Naive B cell (primary cell): ENCODE measurements at places on chromosomes 7 and 10. TPM values are rescaled to one million over a fixed set of nuclear protein-coding genes. Genes with fewer than 3 reads are reported as not detected.

GRIFIN gene
- polyA plus RNA-seq: not detected

DNA sequence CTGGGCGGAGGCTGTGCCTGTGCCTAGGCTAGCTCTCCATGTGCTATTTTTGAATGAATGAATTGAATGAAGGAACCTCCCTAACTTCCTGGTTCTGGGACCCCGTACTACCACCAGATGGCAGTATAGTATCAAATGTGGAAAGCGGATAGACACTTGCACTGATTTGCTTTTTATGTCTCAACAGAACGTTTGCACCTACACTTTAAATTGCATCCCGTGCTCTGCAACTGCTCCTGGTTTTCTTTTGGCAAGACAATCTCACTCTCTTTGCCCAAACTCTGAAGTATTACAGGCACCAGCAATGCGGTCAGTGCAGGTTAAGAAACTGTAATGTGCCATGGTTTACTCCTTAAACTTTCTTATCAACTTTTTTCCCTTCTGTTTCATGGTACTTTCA is 6.5 kb downstream of the FZD8 start:
- peaks cover 8% of the 10 kb centered on the region for H3K4me1 ChIP-seq
- H3K27me3 ChIP-seq: peaks cover 44% of the 10 kb centered on the region
- no peaks in the 10 kb centered on the region for H3K36me3 ChIP-seq
- H3K4me3 ChIP-seq: peak overlapping the region; percentile 8

- H3K4me1 ChIP-seq: peaks cover 10% of the 10 kb centered on the region
- H3K27me3 ChIP-seq: peaks cover 55% of the 10 kb centered on the region
- DNase-seq: no peak
- H3K27ac ChIP-seq: no peak overlapping the region
- no peaks in the 10 kb centered on the region for H3K36me3 ChIP-seq
Measured at GRCh38 chr10:117003336-117003735, 1.7 kb downstream of the SHTN1 start.

GRCh38 chr10:122020226-122020625 is 31.3 kb downstream of the TACC2 start:
- H3K27ac ChIP-seq: no peak overlapping the region
- H3K36me3 ChIP-seq: no peaks in the 10 kb centered on the region
- H3K4me1 ChIP-seq: no peaks in the 10 kb centered on the region
- peaks cover 8% of the 10 kb centered on the region for H3K27me3 ChIP-seq

DNA sequence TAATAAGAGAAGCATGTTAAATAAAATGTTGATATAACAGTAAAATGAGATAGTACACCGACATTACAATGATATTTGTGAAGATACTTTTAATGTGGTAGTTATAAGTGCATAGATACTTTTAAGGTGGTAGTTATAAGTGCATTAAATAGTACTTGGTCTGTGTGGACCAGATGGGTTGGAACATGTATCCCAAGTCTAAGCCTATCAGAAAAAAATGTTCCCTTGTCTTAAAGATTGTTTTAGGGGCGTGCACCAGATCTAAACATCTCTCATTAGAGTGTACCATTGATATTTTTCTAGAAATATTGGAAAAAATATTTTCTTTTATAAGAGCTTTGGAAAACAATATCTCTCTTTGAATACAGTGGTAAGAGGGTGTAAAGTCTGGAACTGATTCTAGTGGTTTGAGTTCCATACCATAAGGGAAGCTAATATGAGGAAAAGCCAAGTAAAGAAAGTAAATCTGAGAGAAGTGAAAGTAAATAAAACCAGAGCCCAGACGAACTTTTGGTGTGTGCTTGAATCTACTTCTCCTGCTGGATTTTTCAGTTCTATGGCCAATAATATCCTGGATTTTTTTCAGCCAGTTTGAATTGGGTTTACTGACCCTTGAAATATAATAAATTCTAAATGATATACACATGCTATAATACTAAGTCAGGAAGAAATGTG is 175.3 kb downstream of the MBL2 start:
- no peaks in the 10 kb centered on the region for H3K4me1 ChIP-seq
- no peak for DNase-seq
- H3K27me3 ChIP-seq: no peaks in the 10 kb centered on the region
- no peak overlapping the region for H3K27ac ChIP-seq
- H3K36me3 ChIP-seq: no peaks in the 10 kb centered on the region
- no peak overlapping the region for H3K4me3 ChIP-seq

DNA sequence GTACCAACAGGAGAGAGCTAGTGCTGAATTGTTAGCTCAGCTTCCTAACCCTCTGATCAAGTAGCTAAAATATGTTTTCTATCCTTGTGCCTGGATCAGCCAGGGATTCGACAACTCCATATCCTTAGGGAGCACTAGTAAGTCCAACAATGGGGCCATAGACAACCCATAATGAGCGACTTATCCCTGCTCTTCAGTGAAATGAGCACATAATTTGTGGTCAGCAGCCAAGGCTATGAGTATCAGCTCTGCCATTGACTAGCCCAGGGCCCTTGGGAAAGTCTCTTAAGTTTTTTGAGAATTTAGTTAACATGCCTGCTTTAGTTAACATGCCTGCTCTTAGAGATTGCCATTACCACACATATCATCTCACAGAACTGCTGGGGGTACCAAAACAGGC is 39.3 kb downstream of the COL1A2 start:
- no peak overlapping the region for H3K27ac ChIP-seq
- H3K27me3 ChIP-seq: peaks cover 9% of the 10 kb centered on the region
- no peaks in the 10 kb centered on the region for H3K36me3 ChIP-seq
- H3K4me3 ChIP-seq: no peak overlapping the region
- no peaks in the 10 kb centered on the region for H3K4me1 ChIP-seq

SKIDA1 gene
- not detected for polyA plus RNA-seq

ACBD7 gene
- not detected for polyA plus RNA-seq

- peaks cover 70% of the 10 kb centered on the region for H3K27me3 ChIP-seq
- peak overlapping the region; percentile 79 for H3K4me3 ChIP-seq
- H3K27ac ChIP-seq: peak overlapping the region; percentile 82
- H3K36me3 ChIP-seq: peaks cover 13% of the 10 kb centered on the region
Measured at GRCh38 chr7:27148756-27149641, 1.4 kb upstream of the HOXA6 start.

GRCh38 chr7:158316466-158317031 is 271.1 kb downstream of the PTPRN2 start:
- H3K27me3 ChIP-seq: peaks cover 7% of the 10 kb centered on the region
- no peak for DNase-seq
- no peaks in the 10 kb centered on the region for H3K4me1 ChIP-seq
- no peak overlapping the region for H3K4me3 ChIP-seq
- H3K36me3 ChIP-seq: no peaks in the 10 kb centered on the region

DNA sequence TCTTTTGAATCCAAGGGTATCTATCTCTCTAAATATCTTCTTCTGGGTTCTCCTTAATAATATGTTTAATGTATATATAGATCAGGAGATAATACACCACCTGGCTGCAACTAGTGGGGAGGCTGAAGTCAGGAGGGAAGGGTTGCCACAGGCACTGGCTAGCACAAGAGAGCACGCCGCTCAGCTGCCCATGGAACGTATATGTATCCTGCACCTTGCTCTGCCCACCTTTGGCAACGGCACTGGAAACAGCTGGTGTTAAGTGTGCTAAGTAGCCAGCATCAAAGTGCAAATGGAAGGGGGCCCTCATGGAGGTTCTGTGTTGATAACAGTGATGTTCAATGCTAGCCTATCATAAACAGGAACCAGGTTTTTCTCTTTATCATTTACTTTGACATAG is 49.8 kb upstream of the FAM133B start:
- no peak overlapping the region for H3K27ac ChIP-seq
- H3K4me1 ChIP-seq: peaks cover 22% of the 10 kb centered on the region
- DNase-seq: no peak
- no peaks in the 10 kb centered on the region for H3K27me3 ChIP-seq
- no peaks in the 10 kb centered on the region for H3K36me3 ChIP-seq

CYP2C19 gene
- polyA plus RNA-seq: not detected

WIPF3 gene
- polyA plus RNA-seq: not detected

PRTFDC1 gene
- polyA plus RNA-seq: 0.32 TPM

DNA sequence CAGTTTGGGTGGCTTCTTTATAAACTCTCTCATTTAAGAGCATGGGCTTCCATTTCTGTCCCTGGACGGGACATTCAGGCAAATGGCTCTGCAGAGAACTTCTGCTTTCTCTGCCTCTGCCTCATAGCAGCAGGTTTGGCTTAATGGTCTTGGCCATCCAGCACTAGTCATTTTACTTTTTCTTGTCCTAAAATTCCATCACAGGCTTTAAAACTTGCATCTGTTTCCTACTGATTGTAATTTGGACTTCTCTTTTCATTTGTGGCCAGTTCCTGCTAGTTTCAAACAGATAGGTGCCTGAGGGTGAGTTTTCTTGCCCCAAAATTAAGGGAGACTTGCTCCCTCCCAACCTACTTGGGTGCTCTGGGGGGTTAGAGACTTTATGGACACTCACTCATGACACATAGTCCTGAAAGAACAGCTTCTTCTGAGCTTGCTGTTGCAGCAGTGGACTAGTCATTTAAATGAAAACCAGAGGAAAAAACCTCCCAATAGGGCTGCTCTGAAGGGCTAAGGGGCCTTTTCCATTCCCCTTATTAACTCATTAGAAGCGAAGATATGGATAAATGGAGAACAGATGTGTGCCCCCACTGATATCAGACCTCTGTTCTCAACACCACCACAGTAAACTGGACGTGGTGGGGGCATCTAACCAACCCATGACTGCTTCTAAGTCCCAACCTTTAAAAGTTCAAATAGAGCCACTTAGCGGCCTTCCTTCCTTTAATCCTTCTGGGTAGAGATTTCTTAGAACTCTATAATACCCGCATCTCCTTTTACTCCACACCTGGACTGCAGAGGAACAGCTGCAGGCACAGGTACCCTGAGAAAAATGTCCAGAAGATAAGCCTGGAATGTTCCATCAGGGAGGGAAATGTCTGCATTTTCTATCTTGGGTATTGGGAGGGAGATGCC is 38.8 kb downstream of the SVOPL start:
- H3K27me3 ChIP-seq: peaks cover 21% of the 10 kb centered on the region
- H3K36me3 ChIP-seq: no peaks in the 10 kb centered on the region
- no peak for DNase-seq
- H3K27ac ChIP-seq: no peak overlapping the region

ENTPD1 gene
- polyA plus RNA-seq: 39.0 TPM

FAM25A gene
- polyA plus RNA-seq: not detected

ABCB4 gene
- 23.4 TPM for polyA plus RNA-seq

EBF3 gene
- polyA plus RNA-seq: not detected

- H3K27ac ChIP-seq: peak within 1 kb of the TSS; percentile 95
- no peaks in the 10 kb centered on the region for H3K27me3 ChIP-seq
- peaks cover 20% of the 10 kb centered on the region for H3K4me1 ChIP-seq
- H3K4me3 ChIP-seq: peak within 1 kb of the TSS; percentile 93
- H3K36me3 ChIP-seq: peaks cover 4% of the 10 kb centered on the region
- no peak for DNase-seq
Measured at GRCh38 chr7:138460176-138460648, at the start of gene TRIM24. Gene TRIM24 (plus strand): TSS chr7:138460259. CDS start chr7:138460549, 290 bp downstream.

- peaks cover 3% of the 10 kb centered on the region for H3K36me3 ChIP-seq
- no peak for DNase-seq
- H3K4me3 ChIP-seq: no peak overlapping the region
- H3K27ac ChIP-seq: no peak overlapping the region
Measured at GRCh38 chr10:69153227-69153626, 26.8 kb upstream of the SUPV3L1 start.

ACHE gene
- not detected for polyA plus RNA-seq

GRCh38 chr7:40874756-40875155 is 740.0 kb downstream of the SUGCT start:
- no peak for DNase-seq
- peaks cover 4% of the 10 kb centered on the region for H3K27me3 ChIP-seq
- H3K36me3 ChIP-seq: no peaks in the 10 kb centered on the region

GRCh38 chr7:31683445-31684225 is 3.4 kb upstream of the PPP1R17 start:
- no peak overlapping the region for H3K4me3 ChIP-seq
- DNase-seq: no peak
- H3K36me3 ChIP-seq: no peaks in the 10 kb centered on the region
- H3K4me1 ChIP-seq: peaks cover 6% of the 10 kb centered on the region

GHRHR gene
- polyA plus RNA-seq: not detected

WNT2 gene
- polyA plus RNA-seq: not detected

CFAP70 gene
- 0.26 TPM for polyA plus RNA-seq

GRCh38 chr10:77321838-77322237 is 315.8 kb downstream of the KCNMA1 start:
- peaks cover 5% of the 10 kb centered on the region for H3K27me3 ChIP-seq
- no peak overlapping the region for H3K27ac ChIP-seq
- H3K36me3 ChIP-seq: no peaks in the 10 kb centered on the region
- H3K4me3 ChIP-seq: no peak overlapping the region
- DNase-seq: no peak

LMTK2 gene
- polyA plus RNA-seq: 1.4 TPM

- no peaks in the 10 kb centered on the region for H3K36me3 ChIP-seq
- no peak for DNase-seq
- H3K4me1 ChIP-seq: peaks cover 15% of the 10 kb centered on the region
- no peak overlapping the region for H3K4me3 ChIP-seq
- peaks cover 6% of the 10 kb centered on the region for H3K27me3 ChIP-seq
Measured at GRCh38 chr7:157428554-157428945, 91.7 kb downstream of the DNAJB6 start.

IKZF5 gene
- polyA plus RNA-seq: 12.1 TPM

- H3K4me1 ChIP-seq: peaks cover 7% of the 10 kb centered on the region
- H3K36me3 ChIP-seq: peaks cover 7% of the 10 kb centered on the region
- no peak overlapping the region for H3K27ac ChIP-seq
- no peaks in the 10 kb centered on the region for H3K27me3 ChIP-seq
Measured at GRCh38 chr10:132787495-132788179, 1.7 kb upstream of the NKX6-2 start.

SPDYE2 gene
- polyA plus RNA-seq: 0.55 TPM

DNA sequence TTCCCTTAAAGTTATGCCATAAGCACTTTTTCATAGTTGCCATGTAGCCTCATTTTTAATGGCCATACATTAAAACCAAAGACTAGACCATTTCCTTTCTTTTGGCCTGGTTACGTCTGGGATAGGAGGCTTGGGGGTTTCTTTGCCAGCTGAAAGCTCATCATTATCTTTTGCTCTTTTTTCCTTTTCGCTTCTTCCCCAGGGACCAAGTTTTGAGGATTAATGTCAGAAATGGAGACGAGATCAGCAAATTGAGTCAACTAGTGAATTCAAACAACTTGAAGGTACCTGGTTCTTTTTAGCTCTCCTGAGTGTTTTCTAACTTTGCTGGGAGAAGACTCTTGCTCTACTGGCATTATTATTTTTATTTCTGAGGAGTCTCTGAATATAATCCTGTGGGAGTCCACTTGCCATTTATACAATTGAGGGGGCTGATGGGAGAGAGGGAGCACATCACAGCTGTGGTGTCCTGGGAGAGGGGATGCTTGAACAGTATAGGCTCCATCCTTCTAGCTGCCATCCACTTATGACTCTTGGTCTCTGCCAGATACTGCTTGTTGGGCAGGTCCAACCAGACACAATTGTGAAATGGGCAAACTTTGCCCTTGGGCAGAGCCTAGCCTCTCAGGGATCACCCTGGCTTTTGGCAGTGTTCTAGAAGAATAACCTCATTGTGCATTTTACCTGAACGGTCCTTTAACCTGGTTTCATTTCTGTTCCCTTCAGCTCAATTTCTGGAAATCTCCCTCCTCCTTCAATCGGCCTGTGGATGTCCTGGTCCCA is 5.8 kb downstream of the CPA4 start:
- H3K27me3 ChIP-seq: peaks cover 22% of the 10 kb centered on the region
- H3K27ac ChIP-seq: peak overlapping the region; percentile 73
- no peak for DNase-seq
- H3K4me1 ChIP-seq: peaks cover 3% of the 10 kb centered on the region
- no peaks in the 10 kb centered on the region for H3K36me3 ChIP-seq
- no peak overlapping the region for H3K4me3 ChIP-seq

- DNase-seq: no peak
- H3K4me3 ChIP-seq: no peak overlapping the region
- H3K36me3 ChIP-seq: no peaks in the 10 kb centered on the region
- H3K4me1 ChIP-seq: no peaks in the 10 kb centered on the region
Measured at GRCh38 chr10:76297780-76298281, 866.4 kb downstream of the LRMDA start.
